Epithelial cell of umbilical artery (primary cell): ENCODE measurements at places on chromosomes 7 and 10. TPM values are rescaled to one million over a fixed set of nuclear protein-coding genes. Genes with fewer than 3 reads are reported as not detected.

PPP1R9A gene
- total RNA-seq, result 1.6 and 4.0 TPM in 2 replicates

EGFR gene
- total RNA-seq, result 1.2 and 1.6 TPM in 2 replicates

TEX47 gene
- not detected in 2 replicates for total RNA-seq

OLAH gene
- total RNA-seq, result under 0.01 TPM in 1 of 2 replicates, not detected in the other

VWC2 gene
- not detected in 2 replicates for total RNA-seq

SMKR1 gene
- total RNA-seq, result 0.46 TPM in 1 of 2 replicates, not detected in the other

ELN gene
- 0.30 TPM in 1 of 2 replicates, not detected in the other for total RNA-seq

FZD1 gene
- 0.97 and 2.4 TPM in 2 replicates for total RNA-seq

FAM200A gene
- total RNA-seq, result 5.6 and 6.2 TPM in 2 replicates

PITRM1 gene
- 59.9 and 90.0 TPM in 2 replicates for total RNA-seq

COL17A1 gene
- 0.65 and 1.4 TPM in 2 replicates for total RNA-seq

CPVL gene
- total RNA-seq, result not detected in 2 replicates

OR6B1 gene
- total RNA-seq, result not detected in 2 replicates

OPN4 gene
- total RNA-seq, result not detected in 2 replicates

SFXN2 gene
- total RNA-seq, result 4.5 and 12.0 TPM in 2 replicates

CCDC3 gene
- total RNA-seq, result 0.61 and 1.3 TPM in 2 replicates

SUN3 gene
- not detected in 2 replicates for total RNA-seq

IDI2 gene
- total RNA-seq, result not detected in 2 replicates

AKR1C8 gene
- under 0.01 TPM in 1 of 2 replicates, not detected in the other for total RNA-seq

HMX2 gene
- total RNA-seq, result not detected in 2 replicates

MYOZ1 gene
- total RNA-seq, result not detected in 2 replicates

PRSS1 gene
- not detected in 2 replicates for total RNA-seq

H2BK1 gene
- total RNA-seq, result not detected in 2 replicates

TNS3 gene
- 12.9 and 21.4 TPM in 2 replicates for total RNA-seq
